ENCODE measurements at places on chromosomes 5 and 9.

DNA sequence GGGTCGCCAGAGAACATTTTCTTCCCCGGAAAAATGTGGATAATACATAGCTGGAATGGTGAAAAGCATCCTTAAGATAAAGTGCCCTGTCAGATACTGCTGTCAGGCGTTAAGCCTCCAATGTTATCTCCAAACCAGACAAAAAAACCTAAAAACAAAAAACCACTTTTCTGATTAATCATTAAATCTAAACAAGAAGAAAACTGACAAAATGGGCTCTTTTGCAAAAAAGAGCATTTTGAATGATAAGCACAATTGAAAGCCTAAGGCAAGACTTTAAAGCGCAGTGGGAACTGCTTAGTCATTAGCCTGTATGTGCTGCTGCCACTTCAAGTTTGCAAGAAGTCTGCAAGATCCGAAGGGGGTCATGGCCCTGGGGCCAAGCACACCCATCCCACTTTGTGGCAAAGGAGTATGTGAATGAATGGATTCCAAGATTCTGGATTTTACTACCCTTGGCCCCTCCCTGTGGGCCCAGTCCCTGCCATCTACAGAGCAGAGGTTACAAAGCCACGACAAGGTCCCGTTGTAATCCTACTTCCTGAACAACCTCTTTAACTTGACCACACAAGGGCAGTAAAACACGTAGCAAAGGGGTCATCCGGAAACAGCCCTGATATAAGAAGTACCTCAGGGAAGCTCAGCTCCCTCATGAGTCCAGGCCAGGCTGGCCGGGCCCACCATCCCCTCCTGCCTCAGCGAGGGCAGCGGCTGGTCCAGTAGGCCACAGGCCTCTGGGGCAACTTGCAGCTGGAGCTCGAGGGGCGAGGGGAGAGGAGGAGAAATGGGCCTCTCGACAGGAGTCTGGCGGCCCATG is 29.7 kb downstream of the SHB start:
- DNase-seq: no peak

DNA sequence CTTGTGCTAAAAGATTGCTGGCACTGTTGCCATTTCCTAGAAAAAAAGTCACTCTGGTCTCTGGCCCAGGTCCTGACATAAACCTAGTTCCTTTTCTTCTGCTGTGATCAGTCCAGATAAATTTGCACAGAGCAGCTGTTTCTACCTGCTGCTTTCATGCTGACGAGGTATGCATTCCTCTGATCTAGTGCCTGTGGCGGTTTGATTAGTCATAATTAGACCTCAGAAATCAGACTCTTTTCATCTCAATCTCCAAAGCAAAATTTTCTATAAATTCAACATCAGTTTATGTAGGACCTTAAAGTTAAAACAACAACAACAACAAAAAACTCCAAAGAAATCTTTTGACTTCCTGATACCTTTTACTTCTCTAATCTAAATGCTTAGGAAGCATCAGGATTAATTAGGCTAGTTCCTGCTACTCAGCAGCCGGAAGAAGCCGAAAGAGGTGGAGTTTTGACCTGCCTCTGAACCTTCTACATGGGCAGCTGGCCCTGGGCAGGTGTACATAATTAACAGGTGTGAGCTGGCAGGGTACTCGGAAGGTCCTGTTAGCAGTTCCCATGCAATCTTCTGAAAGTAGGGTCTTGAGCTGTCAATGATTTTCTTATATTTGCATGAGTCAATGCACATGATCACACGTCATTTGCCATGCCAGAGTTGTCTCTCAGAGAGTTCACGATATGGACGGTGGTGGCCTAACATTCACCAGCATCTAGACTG is 83.3 kb upstream of the CCDC112 start:
- no peak for DNase-seq

- DNase-seq: no peak
Observed at GRCh38 chr9:10268531-10269485, 344.0 kb downstream of the PTPRD start.

GRCh38 chr9:19022206-19022605 is 10.8 kb downstream of the SAXO1 start:
- DNase-seq: no peak

DNA sequence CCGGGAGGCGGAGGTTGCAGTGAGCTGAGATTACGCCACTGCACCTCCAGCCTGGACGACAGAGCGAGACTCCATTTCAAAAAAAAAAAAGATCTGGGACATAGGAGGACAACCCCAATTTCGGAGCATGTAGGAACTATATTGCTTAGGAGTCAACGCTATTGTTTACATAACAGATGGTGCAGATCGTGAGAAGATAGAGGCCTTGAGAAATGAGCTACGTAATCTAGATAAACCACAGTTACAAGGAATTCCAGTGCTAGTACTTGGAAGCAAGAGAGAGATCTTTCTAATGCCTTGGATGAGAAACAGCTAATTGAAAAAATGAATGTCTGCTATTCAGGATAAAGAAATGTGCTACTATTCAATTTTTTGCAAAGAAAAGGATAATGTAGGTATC is 20.3 kb downstream of the TBC1D2 start:
- DNase-seq: no peak

DNA sequence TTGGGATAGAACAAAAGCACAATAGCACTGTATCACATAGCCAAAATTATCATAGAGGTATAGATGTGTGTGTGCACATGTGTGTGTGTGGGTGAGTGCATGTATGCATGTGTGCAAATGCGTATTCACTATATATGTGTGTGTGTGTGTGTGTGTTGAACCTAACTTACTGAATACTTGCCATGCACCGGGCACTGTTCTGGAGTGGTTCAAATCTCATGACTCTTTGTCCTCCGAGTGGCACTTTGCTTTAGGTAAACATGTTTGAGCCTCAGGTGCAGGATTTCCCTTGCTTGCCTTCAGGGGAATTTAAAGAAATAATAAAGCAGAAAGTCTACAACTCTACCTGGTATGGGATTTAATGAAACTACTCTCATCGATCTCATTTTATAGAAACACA is 183.5 kb upstream of the GDNF start:
- DNase-seq: no peak

DNA sequence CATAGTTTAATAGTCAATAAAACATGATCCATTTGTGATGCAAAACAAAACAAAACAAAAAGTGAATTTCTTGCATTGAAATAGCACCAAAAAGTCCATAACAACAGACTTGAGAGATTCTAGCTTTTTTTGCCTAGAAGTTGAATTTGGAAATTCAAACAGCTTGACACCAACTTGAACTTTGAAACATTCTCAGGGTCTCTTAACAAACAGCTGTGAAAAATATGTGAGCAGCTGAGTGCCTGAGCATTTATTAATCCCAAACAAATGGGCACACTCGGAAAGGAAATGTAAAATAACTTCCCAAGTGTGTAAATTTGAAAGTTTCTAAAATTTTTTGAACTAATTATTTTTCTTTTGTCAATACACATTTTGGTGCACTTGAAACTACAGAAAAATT is 56.0 kb upstream of the HMHB1 start:
- DNase-seq: no peak

- DNase-seq: no peak
Observed at GRCh38 chr5:91291628-91292569, 91.2 kb downstream of the ARRDC3 start.

DNA sequence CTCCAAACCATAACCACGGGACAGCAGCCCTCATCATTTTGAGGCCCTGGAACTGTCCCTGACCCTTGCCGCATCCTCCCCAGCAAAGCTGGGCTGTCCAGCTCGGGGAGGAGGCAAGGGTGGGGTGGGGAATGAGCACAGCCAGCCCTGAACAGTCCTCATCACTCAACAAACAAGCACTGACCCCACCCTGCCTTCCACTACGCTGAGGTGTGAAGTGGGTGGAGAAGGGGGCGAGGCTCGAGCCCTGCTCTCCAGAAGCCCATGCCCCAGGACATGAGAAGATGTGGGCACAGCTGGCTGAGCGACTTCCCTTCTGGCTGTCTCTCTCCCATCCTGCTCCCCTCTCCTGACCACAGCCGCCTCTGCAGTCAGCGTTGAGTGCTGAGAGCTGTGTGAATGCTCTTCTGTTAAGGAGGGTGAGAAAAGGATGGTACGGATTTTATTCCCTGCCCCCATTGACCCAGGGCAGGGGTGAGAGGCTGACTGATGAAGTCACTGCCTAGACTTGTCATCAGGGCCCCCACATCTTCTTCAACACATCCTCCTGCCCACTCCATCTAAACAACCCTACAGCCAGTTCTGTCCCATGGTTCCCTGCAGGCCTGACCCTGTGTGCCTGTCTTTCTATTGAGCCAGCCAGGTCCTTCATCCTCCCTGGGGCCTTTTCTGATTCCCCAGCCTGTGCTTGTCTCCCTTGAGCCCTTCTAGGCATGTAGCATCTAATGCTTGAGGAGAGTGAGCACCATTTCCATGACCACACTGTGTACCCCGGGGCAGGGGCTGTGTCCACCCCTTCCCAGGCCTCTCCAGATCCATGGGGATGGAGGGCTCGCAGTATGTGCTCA is 276.0 kb downstream of the FSTL4 start:
- no peak for DNase-seq

GRCh38 chr9:21901546-21901945 is 92.6 kb downstream of the CDKN2A start:
- no peak for DNase-seq

GRCh38 chr9:110559869-110560268 is 19.7 kb downstream of the SVEP1 start:
- DNase-seq: no peak

DNA sequence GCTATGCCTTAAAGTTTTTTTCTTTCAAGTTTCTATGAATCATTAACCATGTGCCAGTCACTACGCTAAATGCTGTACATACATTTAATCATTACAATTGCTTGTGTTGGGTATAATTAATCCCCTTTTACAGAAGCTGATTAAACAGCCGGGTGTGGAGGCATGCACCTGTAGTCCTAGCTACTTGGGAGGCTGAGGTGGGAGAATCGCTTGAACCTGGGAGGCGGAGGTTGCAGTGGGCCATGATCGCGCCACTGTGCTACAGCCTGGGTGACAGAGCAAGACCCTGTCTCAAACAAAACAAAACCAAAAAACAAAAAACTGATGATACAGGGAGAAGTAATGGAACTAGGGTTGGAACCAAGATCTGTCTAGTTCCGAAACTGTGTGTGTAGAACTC is 1.2 kb upstream of the UBE2R2 start:
- DNase-seq: no peak

GRCh38 chr5:40680741-40681362 is 1.1 kb downstream of the PTGER4 start:
- DNase-seq: no peak

GRCh38 chr9:136219276-136219675 is 14.3 kb upstream of the LHX3 start:
- no peak for DNase-seq

DNA sequence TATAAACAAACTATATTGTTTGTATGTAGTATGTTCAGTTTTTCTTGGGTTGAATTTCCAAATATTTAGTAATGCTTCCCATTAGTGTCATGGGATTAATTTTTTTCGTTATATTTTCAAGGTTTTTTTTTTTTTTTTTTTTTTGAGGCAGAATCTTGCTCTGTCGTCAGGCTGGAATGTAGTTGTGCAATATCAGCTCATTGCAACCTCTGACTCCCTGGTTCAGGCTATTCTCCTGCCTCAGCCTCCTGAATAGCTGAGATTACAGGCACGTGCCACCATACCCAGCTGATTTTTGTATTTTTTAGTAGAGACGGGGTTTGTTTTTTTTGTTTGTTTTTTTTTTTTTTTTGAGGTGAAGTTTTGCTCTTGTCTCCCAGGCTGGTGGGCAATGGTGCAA is 10.6 kb downstream of the DDX46 start:
- DNase-seq: no peak

DNA sequence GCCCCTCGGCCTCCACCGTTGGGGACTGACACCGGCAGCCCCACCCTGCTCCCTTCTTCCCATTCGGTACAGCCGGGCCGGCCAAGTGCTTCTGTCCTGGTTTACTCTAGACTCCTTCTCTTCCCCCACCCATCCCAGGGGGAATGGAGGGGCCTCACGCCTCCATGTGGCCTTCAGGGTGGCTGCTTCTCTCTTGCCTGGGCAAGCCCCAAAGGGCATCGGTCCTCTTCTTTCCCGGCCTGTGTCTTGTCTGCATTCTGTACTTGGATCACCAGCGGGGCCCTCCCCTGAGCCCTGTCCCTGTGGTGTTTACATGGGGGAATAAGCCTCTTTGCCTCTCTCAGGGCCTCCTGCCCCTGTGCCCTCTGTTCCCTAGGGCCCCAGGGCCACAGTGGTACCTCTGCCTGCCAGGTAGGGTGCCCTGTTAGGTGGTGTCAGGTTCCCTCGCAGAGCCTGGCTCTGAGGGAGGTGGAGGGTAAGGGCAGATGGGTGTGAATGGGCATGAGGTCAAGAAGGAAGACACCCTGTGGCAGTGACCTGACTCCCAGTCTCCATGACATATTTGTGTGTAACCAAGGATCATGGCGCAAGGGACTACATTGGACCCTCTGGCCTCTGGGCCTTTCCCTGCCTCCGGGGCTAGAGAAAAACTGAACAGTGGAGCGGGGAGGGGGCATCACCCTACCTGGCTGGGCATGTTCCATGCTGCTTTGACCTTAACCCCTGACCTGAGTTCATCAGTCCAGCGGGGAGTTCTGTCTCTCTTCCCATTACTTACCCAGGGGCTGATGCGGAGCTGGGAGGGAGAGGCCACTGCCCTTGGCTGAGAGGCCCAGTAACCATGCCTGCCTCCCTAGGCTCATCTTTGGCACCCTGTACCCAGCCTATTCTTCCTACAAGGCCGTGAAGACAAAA is 1.6 kb downstream of the REEP2 start:
- DNase-seq: no peak

- no peak for DNase-seq
Observed at GRCh38 chr5:82355496-82355895, 77.3 kb upstream of the RPS23 start.

DNA sequence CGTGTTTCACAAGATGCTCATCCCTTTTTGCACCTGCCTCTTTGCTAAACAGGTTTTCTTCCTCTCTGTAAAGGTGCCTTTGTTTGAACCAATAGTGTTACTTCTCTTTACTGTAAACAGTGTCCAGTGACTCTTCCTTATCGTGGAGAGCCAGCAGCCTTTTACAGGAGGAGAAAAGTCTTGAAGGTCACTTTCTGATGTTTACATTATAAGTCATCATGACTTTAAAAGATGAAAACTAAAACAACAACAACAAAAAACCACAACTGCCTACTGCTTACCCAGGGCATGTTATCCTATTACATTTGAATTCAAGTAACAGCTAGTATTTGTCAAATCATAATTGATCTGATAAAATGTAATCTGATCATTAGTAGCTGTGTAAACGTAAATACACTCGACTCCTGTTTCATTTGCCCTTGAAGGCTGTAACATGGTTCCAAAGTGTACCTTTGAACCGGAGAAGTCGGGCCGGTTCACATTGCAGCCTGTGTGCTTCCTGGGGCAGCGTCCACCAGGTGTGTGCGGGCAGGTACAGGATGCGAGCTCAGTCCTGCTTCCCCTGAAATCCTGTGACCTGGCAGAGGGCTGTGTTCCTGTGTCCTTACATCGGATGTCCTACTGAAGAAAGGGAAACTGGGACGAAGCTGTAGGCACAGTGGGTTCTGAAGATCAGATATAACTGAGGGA is 118.1 kb downstream of the C9orf152 start:
- no peak for DNase-seq

- DNase-seq: no peak
Observed at GRCh38 chr9:126927419-126927818, 12.8 kb downstream of the RALGPS1 start.

GRCh38 chr9:5448016-5448415 is 2.3 kb upstream of the CD274 start:
- DNase-seq: no peak

Data from stimulated activated CD4-positive, alpha-beta T cell treated with anti-CD3 and anti-CD28 coated beads, Interleukin-15, amount 100 ng/mL, for 1 hour (primary cell).